Prostate gland (tissue), 2 donors: ENCODE measurements at places on chromosomes 11 and 22.

DNA sequence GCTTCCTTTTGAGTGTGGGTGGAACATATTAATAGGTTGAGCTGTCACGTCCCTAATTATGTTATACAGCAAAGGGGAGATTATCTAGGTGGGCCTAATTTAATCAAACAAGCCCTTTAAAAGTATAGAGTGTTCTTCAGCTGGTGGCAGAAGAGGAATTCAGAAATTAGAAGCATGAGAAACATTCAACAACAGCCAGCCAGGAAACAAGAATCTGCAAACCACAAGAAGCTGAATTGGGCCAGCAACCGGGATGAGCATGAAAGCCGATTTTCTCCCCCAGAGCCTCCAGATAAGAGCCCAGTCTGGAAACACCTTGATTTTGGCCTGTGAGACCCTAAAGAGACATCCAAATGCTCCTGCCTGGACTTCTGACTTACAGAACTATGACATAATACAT is 105.8 kb upstream of the LDLRAD3 start:
- H3K27me3 ChIP-seq: no peaks in the 10 kb centered on the region
- H3K36me3 ChIP-seq: no peaks in the 10 kb centered on the region
- H3K27ac ChIP-seq: no peak overlapping the region
- no peak for DNase-seq

DNA sequence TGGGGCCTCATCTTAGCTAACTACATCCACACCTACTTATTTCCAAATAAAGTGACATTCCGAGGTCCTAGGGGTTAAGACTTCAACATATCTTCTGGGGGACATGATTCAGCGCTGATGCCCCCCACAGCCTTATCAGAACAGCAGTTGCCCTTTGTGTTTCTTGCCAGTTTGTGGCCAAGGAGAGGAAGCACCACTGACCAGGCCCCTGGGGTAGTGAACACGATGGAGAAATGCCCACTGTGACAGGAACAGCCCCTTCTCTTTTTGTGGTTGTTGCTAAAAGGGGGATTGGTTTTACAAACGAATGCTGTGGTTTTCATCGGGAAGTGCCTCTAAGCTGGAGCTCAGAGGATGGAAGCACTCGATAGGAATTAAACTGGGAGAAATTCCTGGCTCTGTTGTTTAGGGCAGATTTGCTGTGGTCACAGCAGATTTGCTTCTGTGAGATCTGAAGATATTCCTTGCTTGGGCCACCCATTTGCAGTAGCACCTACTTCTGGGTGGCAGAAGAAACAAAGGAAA is 88.8 kb downstream of the ABTB2 start:
- H3K27me3 ChIP-seq: no peaks in the 10 kb centered on the region
- H3K27ac ChIP-seq: no peak overlapping the region
- H3K4me3 ChIP-seq: no peak overlapping the region

GRCh38 chr11:72451831-72452376 is 17.6 kb upstream of the CLPB start:
- no peaks in the 10 kb centered on the region for H3K36me3 ChIP-seq
- no peaks in the 10 kb centered on the region for H3K27me3 ChIP-seq
- H3K4me3 ChIP-seq: no peak overlapping the region
- DNase-seq: no peak
- no peaks in the 10 kb centered on the region for H3K4me1 ChIP-seq

- DNase-seq: no peak
- no peaks in the 10 kb centered on the region for H3K36me3 ChIP-seq
- no peak overlapping the region for H3K4me3 ChIP-seq
- no peak overlapping the region for H3K27ac ChIP-seq
- H3K27me3 ChIP-seq: no peaks in the 10 kb centered on the region
Measured at GRCh38 chr11:134382257-134382656, 29.8 kb downstream of the B3GAT1 start.

DNA sequence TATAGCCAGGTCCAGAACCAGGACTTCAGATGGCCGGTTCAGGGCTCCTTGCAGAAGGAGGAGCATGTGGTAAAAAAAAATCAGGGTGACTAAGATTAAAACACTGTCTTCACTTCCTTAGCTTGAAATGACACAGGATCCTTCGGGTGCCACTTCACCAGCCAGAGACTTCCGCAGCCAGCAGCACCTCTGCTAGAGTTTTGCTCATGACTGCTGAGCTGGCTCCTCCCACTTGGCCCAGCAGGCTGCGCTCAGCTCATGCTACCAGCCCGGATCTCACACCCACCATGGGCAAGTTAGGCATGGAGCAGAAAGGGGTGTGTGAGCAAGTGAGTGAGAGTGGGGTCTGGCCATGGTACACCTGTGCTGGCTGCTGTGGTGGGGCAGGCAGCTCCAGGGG is 6.6 kb upstream of the MS4A18 start:
- H3K36me3 ChIP-seq: no peaks in the 10 kb centered on the region
- H3K27me3 ChIP-seq: no peaks in the 10 kb centered on the region
- DNase-seq: no peak
- H3K27ac ChIP-seq: no peak overlapping the region
- no peak overlapping the region for H3K4me3 ChIP-seq

- no peak overlapping the region for H3K27ac ChIP-seq
- H3K27me3 ChIP-seq: no peaks in the 10 kb centered on the region
- no peaks in the 10 kb centered on the region for H3K4me1 ChIP-seq
- H3K36me3 ChIP-seq: no peaks in the 10 kb centered on the region
- DNase-seq: no peak
Measured at GRCh38 chr11:64312947-64313346, 4.4 kb downstream of the TRMT112 start.

DNA sequence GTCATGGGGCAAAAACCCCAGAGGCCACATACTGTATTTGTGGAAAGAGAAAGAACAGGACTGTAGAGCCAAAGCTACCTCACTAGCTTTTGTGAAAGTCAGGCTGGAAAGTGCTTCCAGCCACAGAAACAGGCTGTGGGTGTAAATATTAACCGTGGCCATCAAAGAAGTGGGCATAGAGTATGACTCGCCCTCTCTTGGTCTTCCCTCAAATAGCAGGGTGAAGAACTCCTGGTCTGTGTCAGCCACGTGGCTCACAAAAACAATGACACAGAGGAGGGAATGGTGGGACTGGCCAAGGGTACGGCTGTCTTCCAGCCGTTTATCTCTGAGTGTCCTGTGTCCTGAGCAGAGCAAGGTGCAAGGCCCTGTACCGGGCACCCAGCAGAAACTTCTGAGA is 37.6 kb upstream of the UBASH3B start:
- H3K27me3 ChIP-seq: no peaks in the 10 kb centered on the region
- no peak overlapping the region for H3K27ac ChIP-seq
- no peaks in the 10 kb centered on the region for H3K4me1 ChIP-seq
- no peak for DNase-seq

DNA sequence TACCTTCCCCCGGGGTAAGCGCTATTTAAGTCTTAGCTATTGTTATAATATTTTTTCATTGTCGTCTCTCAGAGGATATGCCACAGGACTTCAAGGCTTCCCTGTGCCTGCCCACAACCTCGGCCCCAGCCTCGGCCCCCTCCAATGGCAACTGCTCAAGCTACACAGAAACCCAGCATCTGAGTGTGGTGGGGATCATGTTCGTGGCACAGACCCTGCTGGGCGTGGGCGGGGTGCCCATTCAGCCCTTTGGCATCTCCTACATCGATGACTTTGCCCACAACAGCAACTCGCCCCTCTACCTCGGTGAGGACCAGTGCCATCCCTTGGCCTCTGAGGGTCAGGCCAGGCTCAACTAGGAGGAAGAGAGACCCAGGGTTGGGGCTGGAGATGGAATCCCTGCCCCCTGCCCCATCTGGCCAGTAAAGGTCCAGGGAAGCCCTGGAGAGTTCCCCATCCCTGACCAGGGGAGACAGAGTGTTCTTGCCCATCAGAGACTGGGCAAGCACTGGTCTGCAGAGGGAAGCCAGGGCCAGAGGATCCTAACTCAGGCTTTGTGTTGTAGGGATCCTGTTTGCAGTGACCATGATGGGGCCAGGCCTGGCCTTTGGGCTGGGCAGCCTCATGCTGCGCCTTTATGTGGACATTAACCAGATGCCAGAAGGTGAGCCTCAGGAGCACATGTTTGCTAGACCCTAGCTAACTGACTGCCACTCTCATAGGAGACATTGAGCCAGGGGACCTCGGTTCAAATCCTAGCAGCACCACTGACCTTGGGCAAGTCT is 18.4 kb downstream of the SLCO2B1 start:
- H3K27me3 ChIP-seq: no peaks in the 10 kb centered on the region
- DNase-seq: no peak
- H3K27ac ChIP-seq: no peak overlapping the region
- no peaks in the 10 kb centered on the region for H3K4me1 ChIP-seq
- no peak overlapping the region for H3K4me3 ChIP-seq

- no peaks in the 10 kb centered on the region for H3K4me1 ChIP-seq
- no peak for DNase-seq
- H3K27ac ChIP-seq: no peak overlapping the region
- no peak overlapping the region for H3K4me3 ChIP-seq
- H3K27me3 ChIP-seq: no peaks in the 10 kb centered on the region
Measured at GRCh38 chr11:97364047-97364446, 974.2 kb downstream of the JRKL start.

GRCh38 chr11:68048681-68049508 is 10.1 kb downstream of the TCIRG1 start:
- H3K36me3 ChIP-seq: peaks cover 9% of the 10 kb centered on the region
- no peak overlapping the region for H3K27ac ChIP-seq

DNA sequence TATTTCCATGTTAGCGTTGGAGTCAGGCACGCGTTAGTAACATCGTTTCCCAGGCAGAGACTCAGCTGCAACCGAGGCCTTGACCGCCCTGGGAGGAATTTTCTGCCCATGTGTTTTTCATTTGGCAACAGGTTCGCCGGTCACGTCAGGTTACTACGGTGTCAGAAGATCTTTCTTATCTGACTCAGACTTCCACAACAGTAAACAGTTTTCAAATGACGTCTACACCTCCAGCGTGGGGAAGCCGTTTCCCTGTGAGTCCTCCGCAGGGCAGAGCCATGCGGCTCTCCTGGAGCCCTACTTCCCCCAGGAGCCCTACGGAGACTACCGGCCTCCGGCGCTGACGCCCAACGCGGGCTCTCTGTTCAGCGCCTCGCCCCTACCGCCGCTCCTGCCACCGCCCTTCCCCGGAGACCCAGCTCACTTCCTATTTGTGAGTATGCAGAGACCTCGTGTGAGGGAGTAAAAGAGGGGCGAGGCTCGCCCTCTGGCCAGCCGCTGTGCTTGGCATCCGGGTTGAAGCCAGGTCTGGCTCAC is 14.3 kb upstream of the POU2AF3 start:
- no peak overlapping the region for H3K4me3 ChIP-seq
- no peaks in the 10 kb centered on the region for H3K36me3 ChIP-seq
- H3K4me1 ChIP-seq: no peaks in the 10 kb centered on the region
- no peaks in the 10 kb centered on the region for H3K27me3 ChIP-seq

DNA sequence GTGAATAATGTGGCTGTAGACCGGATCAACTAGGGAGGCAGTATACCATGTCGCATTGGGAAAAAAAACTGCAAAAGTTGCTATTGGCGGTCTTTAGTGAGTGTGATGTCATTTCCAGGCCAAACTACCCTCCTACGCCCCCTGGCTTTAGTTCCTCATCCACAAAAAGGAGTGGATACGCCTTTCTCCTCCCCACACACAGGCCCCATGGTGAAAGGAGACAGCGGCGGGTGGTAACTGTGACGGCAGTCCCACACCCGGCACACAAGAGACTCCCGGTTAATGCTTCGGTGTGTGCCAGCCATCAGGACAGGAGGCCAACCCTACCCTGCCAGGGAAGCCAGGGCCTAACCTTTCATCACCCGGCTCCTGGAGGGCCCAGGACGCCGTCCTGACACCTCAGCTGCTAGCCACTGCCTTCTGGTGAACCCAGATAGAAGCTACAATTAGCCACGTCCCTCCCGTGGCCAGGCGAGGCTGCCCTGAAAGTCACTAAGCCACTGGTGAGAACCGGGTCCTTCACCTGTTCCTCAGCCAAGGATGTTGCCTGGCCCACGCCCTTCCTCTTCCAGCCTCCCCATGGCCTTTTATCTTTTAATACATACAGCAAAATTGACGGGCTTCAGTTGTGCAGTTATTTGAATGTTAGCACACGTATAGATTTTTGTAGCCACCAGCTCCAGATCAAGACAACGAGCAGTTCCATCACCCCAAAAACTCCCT is 10.8 kb downstream of the TP53I11 start:
- DNase-seq: no peak
- no peak overlapping the region for H3K4me3 ChIP-seq
- H3K27ac ChIP-seq: no peak overlapping the region
- no peaks in the 10 kb centered on the region for H3K36me3 ChIP-seq

DNA sequence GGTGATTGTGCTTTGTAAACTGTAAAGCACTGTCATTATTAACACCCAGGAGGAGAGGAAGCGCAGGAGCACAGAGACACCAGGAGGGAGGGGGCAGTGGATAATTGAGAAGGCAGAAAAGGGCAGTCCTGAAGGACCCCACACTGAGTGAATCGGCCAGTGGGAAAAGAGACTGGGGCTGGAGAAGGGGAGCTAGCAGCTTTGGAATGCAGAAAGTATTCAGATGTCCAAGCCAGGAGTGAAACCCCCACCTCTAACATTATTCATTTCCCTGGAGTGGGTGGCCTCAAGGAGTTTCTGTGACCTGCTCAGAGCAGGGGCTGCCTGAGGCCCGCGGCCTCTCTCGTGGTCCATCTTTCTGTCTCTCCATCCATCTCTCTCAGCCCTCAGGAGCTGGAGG is 38.0 kb upstream of the CDON start:
- no peaks in the 10 kb centered on the region for H3K27me3 ChIP-seq
- no peak for DNase-seq
- H3K4me3 ChIP-seq: no peak overlapping the region
- no peaks in the 10 kb centered on the region for H3K36me3 ChIP-seq
- H3K4me1 ChIP-seq: no peaks in the 10 kb centered on the region
- no peak overlapping the region for H3K27ac ChIP-seq

DNA sequence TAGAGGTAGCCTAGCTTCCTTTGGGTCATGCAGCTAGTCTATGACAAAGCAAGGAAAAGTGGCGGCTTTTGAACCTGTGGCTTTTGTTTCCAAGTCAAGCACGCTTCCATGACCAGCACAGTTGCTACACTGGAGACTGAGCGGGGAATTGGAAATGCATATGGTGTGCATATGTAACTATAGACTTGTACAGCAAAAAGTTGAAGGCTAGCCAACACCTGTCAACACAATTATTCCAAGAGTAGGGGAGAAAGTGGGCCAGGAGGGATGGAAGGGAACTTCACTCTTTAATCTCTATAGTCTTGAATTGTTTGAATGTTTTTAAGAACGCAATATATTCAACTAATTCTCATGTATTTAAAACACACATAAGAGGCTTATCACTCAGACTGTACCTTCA is 218.5 kb upstream of the CADM1 start:
- no peak overlapping the region for H3K27ac ChIP-seq
- DNase-seq: no peak
- H3K4me1 ChIP-seq: no peaks in the 10 kb centered on the region
- H3K27me3 ChIP-seq: no peaks in the 10 kb centered on the region

GRCh38 chr11:16825968-16826367 is 87.5 kb downstream of the C11orf58 start:
- H3K36me3 ChIP-seq: no peaks in the 10 kb centered on the region
- H3K4me1 ChIP-seq: no peaks in the 10 kb centered on the region
- DNase-seq: no peak
- no peak overlapping the region for H3K27ac ChIP-seq
- no peak overlapping the region for H3K4me3 ChIP-seq
